IPS-NIHi11 (cell line): ENCODE measurements at places on chromosomes 13 and 19.

GRCh38 chr19:6519289-6519688 is 11.5 kb upstream of the TNFSF9 start:
- DNase-seq = no peak

- DNase-seq = no peak
Observed at GRCh38 chr13:109599901-109600657, 186.3 kb downstream of the IRS2 start.

- no peak for DNase-seq
Observed at GRCh38 chr13:64633948-64634347, 2596.2 kb downstream of the PCDH9 start.

DNA sequence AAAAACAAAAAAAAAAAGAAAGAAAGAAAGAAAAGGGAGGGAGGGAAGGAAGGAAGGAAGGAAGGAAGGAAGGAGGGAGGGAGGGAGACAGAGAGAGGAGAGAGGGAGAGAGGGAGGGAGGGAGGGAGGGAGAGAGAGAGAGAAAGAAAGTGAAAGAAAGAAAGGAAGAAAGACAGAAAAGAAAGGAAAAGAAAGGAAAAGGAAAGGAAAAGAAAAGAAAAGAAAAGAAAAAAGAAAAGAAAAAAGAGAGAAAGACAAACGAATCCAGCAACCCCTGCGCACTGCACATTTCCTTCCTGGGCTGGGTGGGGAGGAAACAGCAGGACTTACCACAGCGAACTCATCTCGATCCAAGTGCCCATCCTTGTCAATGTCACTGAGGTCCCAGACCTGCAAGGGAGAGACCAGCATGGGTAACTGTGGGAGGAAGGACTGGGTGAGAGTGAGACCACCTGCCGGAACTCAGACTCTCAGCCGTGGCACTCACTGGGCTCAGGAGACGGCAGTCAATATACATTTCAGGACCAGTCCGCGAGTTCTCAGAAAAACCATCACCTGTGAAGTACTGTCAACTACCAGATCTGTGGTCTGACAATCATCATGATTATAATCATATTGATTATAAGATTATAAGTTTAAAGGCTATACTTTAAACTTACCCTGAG is 43.3 kb downstream of the EPS15L1 start:
- DNase-seq = no peak

- DNase-seq = no peak
Observed at GRCh38 chr19:10168386-10168948, 26.3 kb downstream of the DNMT1 start.

DNA sequence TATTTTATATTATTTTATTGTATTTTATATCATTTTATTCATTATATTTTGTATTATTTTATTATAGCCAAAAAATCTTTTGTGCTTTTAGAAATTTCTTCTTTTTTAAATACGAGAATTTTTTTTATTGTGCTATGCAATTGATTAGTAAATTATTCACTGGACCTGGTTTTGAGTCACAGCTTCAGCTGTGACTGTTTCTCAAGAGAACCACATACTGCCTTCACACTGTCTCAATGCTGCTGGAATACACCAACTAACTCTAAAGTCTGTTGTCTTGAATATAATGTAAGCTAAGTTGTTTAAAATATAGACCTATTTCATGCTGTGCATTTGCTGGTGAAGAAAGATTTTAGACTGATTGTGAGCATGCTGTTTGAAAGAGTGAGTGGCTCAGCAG is 423.6 kb downstream of the NDFIP2 start:
- no peak for DNase-seq

- no peak for DNase-seq
Observed at GRCh38 chr19:8484331-8484894, 18.0 kb downstream of the PRAM1 start.

GRCh38 chr13:82569581-82569980 is 1312.7 kb downstream of the SLITRK1 start:
- no peak for DNase-seq

DNA sequence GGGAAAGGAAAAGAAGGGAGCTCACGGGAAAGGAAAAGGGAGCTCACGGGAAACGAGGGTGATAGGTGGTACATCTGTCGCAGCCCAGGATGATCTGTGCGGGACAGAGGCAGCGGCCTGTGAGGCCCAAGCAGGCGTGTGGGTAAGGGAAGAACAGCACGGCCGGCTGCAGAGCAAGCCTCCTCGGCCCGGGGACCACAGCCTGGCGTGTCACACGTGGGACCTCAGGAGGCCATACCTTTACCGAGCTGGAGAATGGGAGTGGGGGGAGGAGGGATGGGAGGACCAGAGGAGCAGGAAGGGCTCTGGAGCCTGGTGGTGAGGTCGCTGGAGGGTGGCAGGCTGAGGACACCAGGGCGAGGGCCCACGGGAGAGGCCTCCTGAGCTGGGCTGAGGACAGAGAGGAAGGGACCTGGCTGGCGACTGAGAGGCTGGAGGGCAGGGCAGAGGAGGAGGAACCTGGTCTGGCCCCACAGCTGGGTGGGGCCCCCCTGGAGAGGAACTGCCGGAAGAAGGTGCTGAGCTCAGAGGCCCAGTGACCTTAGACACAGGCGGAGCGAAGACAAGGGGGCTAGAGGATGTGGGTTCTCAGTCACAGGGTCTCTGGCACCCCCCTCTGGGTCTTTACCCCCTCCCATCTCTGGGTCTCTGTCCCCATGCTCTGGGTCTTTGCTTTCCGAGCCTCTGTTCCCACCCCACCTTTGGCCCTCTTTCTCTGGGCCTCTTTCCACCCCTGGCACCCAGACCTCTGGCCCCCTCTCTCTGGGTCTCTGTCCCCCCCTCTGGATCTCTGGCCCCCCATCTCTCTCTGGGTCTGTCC is 2.9 kb upstream of the FTL start:
- no peak for DNase-seq

DNA sequence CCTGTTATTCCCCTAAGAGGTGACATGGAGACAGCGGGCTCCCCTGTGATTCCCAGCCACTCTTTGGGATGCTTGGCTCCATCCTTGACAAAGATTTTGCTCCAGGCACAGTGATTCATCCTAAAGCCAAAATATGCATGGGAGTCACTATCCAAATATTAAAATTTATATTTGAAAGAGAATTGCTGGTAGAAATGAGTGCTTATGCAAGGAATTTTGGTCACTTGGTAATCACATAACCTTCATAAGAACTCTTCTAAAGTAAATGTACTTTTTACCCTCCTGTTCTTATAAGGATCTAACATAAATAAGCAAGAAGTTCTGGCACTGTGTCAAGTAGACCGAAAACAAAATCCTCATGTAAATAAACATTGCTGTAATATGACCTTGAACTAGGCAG is 385.8 kb downstream of the ITGBL1 start:
- no peak for DNase-seq

DNA sequence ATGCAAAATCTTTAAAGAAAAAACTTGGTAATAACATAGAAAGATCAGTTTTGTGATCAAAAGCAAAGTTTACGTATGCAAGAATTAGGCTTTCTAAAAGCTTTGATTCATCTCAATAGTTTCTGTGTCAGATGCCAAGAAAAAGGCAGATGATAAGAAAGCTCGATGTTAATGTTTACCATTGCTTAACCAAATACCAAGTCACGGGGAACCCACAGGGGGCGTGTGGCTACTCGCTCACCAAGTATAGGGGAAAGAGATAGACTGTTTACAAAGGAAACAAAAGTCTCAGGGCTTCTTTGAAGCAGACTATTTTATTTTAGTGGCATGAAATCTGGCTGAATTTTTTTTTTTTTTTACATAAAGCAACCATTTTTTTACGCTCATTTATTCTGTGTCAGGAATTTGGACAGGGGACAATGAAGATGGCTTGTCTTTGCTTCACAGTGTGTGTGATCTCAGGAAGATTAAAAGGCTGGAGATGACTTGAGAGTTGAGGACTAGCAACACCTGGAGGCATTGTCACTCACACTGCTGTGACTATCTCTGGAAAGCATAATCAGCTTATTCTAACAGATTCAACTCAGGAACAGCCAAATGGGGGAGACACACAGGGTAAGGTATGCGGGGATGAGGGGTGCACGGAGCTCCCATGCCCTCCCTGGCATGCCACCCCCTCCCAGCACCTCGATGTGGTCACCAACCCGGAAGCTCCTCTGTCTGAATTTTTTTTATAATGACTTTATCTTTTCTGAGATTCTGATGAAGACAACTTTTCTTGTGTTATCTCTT is 24.9 kb downstream of the RCBTB1 start:
- peak; percentile 28 for DNase-seq

GRCh38 chr13:45195421-45195820 is 5.4 kb downstream of the KCTD4 start:
- DNase-seq = no peak

DNA sequence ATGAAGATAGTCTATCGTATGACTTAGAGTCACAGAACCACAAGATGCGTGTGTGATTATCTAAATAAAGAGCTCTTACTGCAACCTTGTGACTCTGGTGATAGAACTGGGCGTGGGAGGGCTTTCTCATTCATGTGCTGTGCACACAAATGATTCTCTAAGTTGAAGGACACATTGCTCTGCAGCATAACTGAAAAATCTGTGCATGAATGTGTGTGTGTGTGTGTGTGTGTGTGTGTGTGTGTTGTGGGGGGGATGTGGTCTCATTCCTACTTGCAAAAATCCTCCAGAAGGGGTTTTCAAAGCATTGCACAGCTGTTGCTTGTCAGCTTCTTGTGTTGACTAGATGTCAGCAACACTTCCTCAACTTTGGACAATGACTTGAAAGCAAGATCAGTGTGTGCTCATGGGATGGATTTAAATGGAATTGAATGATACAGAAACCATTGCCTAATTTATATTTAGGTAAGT is 22.4 kb downstream of the LRCH1 start:
- no peak for DNase-seq

- DNase-seq = no peak
Observed at GRCh38 chr19:55930996-55931515, 1.1 kb downstream of the NLRP13 start.

DNA sequence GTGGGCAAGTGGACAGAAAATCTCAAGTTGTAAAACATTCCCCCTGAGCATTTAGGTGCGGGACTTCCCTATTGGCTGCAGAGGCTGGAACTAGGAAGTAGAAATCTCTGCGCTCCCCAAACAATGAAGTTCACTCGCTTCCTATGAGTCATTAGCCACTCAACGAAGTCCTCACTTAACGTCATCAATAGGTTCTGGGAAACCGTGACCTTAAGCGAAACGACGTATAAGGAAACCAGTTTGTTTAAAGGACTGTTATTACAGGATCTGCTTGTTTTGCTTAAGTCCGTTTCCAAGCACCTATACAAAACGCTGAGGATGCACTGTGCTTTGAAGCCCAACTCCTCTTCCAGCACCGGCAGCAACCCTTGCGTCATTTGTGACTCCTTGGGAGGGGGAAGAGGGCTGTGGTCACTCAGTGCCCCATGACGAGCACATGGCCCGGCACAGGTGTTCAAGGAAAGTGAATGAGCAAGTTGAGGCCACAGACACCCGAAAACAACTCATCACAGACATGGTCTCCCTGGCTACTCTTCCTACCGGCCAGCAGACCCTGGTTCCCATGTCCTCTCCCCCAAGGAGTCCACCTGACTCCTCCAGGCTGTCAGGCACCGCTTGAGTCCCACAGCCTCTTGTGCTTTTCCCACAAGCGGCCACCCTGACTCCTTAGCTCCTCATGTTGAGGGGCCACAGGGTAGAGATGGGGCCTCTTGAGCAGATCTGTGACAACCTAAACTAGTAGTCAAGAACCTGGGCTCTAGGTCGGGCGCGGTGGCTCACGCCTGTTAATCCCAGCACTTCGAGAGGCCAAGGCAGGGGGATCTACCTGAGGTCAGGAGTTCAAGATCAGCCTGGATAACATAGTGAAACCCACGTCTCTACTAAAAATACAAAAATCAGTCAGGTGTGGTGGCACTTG is 4.8 kb downstream of the RPS16 start:
- DNase-seq = no peak

DNA sequence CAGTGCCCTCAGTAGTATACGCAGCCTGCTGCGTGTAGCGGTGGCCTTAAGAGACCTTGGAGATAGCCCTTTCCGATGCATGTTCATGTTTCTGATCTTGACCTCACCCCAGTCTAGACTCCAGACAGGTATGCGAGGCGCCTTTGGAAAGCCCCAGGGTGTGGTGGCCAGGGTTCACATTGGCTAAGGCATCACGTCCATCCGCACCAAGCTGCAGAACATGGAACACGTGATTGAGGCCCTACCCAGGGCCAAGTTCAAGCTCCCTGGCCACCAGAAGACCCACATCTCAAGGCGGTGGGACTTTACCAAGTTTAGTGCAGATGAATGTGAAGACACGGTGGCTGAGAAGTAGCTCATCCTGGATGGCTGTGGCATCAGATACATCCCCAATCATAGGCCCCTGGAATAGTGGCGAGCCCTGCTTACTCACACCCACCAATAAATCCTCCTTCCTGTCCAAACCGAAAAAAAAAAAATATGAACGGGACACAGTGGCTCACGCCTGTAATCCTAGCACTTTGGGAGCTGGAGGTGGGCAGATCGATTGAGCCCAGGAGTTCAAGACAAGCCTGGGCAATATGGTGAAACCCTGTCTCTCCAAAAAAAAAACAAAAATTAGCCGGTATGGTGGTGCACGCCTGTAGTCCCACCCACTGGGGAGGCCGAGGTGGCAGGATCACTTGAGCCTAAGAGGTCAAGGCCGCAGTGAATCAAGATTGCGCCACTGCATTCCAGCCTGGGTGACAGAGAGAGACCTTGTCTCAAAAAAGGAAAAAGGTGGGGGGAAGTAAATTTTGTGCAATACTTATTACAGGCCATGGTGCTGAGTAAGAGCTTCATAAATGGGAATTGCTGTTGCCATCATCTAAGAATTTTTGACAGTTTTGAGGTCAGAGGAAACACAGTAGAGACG is 12.4 kb upstream of the CBLC start:
- DNase-seq = no peak

DNA sequence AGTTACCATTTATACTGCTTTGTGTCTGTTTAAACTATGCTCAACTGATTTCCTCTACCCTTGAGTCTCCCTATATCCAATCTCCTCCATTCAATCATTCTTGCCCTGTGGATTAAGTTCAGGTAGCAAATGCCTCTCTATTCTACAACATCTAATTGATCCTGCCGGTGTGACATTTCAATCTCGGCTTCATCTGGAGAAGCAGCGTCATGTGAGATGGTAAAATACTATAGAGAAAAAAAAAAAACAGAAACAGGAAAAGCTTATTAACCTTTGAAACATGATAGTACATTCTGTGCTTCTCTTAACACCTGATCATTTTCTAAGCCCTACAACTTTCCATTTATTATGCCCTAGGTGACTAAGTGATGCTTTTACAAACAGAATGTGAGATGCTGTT is 89.4 kb downstream of the KCTD12 start:
- DNase-seq = no peak

GRCh38 chr13:77388944-77389624 is 62.2 kb upstream of the MYCBP2 start:
- DNase-seq = no peak

DNA sequence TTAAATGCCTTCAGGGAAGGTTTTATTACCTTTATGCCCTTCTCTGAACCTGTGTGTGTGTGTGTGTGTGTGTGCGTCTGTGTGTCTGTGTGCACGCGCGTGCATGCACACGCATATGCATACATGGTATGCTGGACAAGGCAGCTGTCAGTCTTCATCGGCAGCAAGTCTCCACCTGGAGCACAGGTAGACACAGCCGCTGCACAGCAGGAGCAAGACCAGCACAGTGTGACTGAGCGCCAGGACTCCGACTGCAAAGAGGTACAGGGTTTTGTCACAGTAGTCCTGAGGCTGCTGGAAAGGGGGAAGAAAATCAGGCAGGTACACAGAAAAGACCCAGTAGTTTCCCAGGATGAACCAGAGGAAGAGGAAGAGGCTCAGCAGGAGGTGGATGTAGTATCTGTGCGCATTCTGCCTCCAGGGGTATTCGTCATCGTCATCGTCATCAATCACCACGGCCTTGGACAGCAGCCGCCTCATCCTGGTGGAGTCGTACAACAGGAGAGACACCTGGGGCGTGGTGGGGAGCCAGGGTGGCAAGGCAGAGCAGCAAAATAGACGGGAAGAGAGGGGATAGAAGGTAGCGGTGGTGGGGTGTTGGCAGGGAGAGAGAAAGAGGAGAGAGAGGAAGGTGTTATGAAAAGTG is 12.8 kb upstream of the DHRS12 start:
- no peak for DNase-seq
